Colonic mucosa (tissue), 4 donors: ENCODE measurements at places on chromosomes 2 and 18. TPM values are rescaled to one million over a fixed set of nuclear protein-coding genes. Genes with fewer than 3 reads are reported as not detected.

GRCh38 chr2:136334967-136335366 lies 217.0 kb upstream of the CXCR4 start:
- H3K4me1 ChIP-seq: no peaks in the 10 kb centered on the region
- no peak overlapping the region for H3K4me3 ChIP-seq
- no peaks in the 10 kb centered on the region for H3K36me3 ChIP-seq

DNA sequence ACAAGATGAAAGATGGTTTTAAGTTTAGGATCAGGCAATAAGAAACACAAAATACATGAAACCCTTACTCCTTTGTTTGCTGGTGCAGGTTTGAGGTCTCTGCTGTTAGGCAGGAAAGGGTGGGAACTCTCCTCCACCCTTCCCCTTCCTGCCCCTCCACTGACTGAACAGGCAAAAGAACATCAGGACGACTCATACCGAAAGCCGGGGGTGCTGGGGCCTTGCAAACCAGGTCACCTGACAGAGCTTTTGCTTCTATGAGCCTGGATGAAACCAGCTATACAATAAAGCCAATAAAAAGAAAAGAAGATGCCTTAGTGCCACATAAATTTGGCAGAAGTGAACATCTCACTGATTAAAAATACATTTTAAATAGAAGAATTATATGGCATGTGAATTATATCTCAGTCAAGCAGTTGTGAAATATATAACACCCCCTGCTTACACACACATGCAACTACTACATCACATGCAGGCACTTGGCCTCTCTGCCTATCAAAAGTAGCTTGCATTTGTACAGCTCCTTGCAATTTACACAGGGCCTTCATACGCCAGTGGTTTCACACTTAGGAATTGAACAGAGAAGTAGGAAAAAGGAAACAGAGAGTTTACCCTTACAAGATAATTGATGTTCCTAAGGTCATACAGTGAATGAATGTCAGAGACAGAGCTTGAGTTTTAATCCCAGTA lies 215.1 kb upstream of the TRIB2 start:
- H3K4me1 ChIP-seq: no peaks in the 10 kb centered on the region
- H3K27ac ChIP-seq: no peak overlapping the region
- no peaks in the 10 kb centered on the region for H3K36me3 ChIP-seq
- H3K4me3 ChIP-seq: no peak overlapping the region

- H3K36me3 ChIP-seq: no peaks in the 10 kb centered on the region
- no peak for DNase-seq
- no peaks in the 10 kb centered on the region for H3K4me1 ChIP-seq
- H3K27me3 ChIP-seq: no peaks in the 10 kb centered on the region
Measured at GRCh38 chr18:13246591-13246990, 28.0 kb downstream of the LDLRAD4 start.

- H3K4me1 ChIP-seq: peaks cover 13% of the 10 kb centered on the region
- no peak overlapping the region for H3K27ac ChIP-seq
- no peaks in the 10 kb centered on the region for H3K27me3 ChIP-seq
- no peak overlapping the region for H3K4me3 ChIP-seq
- DNase-seq: peak; percentile 70
Measured at GRCh38 chr2:55843096-55843993, 80.2 kb downstream of the EFEMP1 start.

GRCh38 chr2:102484310-102485061 lies 11.5 kb downstream of the SLC9A4 start:
- H3K27me3 ChIP-seq: no peaks in the 10 kb centered on the region
- no peak for DNase-seq
- H3K4me1 ChIP-seq: no peaks in the 10 kb centered on the region

- DNase-seq: no peak
- no peaks in the 10 kb centered on the region for H3K36me3 ChIP-seq
- no peak overlapping the region for H3K4me3 ChIP-seq
- no peaks in the 10 kb centered on the region for H3K27me3 ChIP-seq
- no peaks in the 10 kb centered on the region for H3K4me1 ChIP-seq
Measured at GRCh38 chr18:52963481-52963880, 623.5 kb downstream of the DCC start.

- H3K27ac ChIP-seq: no peak overlapping the region
- H3K27me3 ChIP-seq: no peaks in the 10 kb centered on the region
- H3K36me3 ChIP-seq: no peaks in the 10 kb centered on the region
- DNase-seq: peak; percentile 21
- no peaks in the 10 kb centered on the region for H3K4me1 ChIP-seq
- H3K4me3 ChIP-seq: no peak overlapping the region
Measured at GRCh38 chr2:125679903-125680302, 976.1 kb upstream of the GYPC start.

- no peaks in the 10 kb centered on the region for H3K4me1 ChIP-seq
- no peak for DNase-seq
- no peak overlapping the region for H3K4me3 ChIP-seq
- no peak overlapping the region for H3K27ac ChIP-seq
Measured at GRCh38 chr2:1715184-1716013, 28.9 kb downstream of the PXDN start.

CNOT9 gene
- total RNA-seq: 52.5 TPM

DOK6 gene
- 0.61 TPM for total RNA-seq

DNA sequence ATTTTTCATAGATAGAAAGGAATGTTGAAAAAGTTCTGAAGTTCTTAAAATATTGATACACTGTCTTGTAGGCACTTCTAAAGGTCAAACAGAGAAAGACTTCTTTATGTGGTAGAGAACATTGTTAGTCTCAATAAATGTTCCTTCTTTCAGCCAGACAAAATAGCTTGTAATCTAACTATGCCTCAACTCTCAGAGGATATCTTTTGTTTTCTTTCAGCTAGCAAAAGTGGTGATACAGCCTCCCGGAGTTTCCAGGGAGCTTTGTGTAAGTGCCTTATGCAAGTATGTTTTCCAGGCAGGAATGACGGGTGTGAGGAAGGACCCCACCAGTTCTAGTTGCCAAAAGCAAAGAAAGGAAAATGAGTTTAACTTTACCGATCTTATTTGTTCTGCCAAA lies 452.1 kb upstream of the ST6GAL2 start:
- no peaks in the 10 kb centered on the region for H3K4me1 ChIP-seq
- H3K4me3 ChIP-seq: no peak overlapping the region
- no peaks in the 10 kb centered on the region for H3K36me3 ChIP-seq
- H3K27ac ChIP-seq: no peak overlapping the region
- no peak for DNase-seq
- H3K27me3 ChIP-seq: no peaks in the 10 kb centered on the region

GRCh38 chr18:22829781-22830180 lies 103.3 kb upstream of the RBBP8 start:
- no peak overlapping the region for H3K4me3 ChIP-seq
- H3K36me3 ChIP-seq: no peaks in the 10 kb centered on the region
- H3K4me1 ChIP-seq: no peaks in the 10 kb centered on the region
- H3K27ac ChIP-seq: no peak overlapping the region

DNA sequence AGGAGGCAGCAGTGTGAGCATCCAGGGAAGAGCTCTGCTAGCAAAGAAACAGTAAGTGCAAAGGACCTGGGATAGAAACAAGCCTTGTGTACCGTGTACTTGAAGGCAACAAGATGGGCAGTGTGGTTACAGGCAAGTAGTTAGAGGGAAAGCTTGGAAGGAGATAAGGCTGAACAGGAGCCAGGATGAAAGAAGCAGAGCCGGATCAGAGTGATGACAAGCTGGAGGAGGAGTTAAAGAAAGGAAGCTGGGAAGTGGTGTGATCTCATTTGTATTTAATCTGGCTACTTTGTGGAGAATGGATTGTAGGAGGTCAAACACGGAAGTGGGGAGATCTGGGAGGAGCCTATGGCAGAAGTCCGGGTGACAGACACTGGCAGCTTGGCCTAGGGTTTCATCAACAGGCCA lies 44.7 kb upstream of the VPS54 start:
- no peak overlapping the region for H3K4me3 ChIP-seq
- H3K4me1 ChIP-seq: peaks cover 7% of the 10 kb centered on the region
- no peaks in the 10 kb centered on the region for H3K36me3 ChIP-seq
- peak overlapping the region; percentile 28 for H3K27ac ChIP-seq
- H3K27me3 ChIP-seq: no peaks in the 10 kb centered on the region
- DNase-seq: peak; percentile 52

GKN2 gene
- 0.32 TPM for total RNA-seq

DNAH7 gene
- 2.0 TPM for total RNA-seq

GRCh38 chr2:168253379-168253778 lies 6.0 kb upstream of the STK39 start:
- H3K36me3 ChIP-seq: no peaks in the 10 kb centered on the region
- no peak for DNase-seq
- no peaks in the 10 kb centered on the region for H3K27me3 ChIP-seq
- no peaks in the 10 kb centered on the region for H3K4me1 ChIP-seq
- H3K27ac ChIP-seq: no peak overlapping the region

EVX2 gene
- not detected for total RNA-seq

GRCh38 chr18:51162617-51163016 lies 34.9 kb downstream of the MEX3C start:
- no peaks in the 10 kb centered on the region for H3K36me3 ChIP-seq
- H3K4me3 ChIP-seq: no peak overlapping the region
- H3K27me3 ChIP-seq: no peaks in the 10 kb centered on the region
- H3K4me1 ChIP-seq: no peaks in the 10 kb centered on the region
- DNase-seq: no peak

KCNJ13 gene
- not detected for total RNA-seq

AMER3 gene
- total RNA-seq: 0.27 TPM

DNA sequence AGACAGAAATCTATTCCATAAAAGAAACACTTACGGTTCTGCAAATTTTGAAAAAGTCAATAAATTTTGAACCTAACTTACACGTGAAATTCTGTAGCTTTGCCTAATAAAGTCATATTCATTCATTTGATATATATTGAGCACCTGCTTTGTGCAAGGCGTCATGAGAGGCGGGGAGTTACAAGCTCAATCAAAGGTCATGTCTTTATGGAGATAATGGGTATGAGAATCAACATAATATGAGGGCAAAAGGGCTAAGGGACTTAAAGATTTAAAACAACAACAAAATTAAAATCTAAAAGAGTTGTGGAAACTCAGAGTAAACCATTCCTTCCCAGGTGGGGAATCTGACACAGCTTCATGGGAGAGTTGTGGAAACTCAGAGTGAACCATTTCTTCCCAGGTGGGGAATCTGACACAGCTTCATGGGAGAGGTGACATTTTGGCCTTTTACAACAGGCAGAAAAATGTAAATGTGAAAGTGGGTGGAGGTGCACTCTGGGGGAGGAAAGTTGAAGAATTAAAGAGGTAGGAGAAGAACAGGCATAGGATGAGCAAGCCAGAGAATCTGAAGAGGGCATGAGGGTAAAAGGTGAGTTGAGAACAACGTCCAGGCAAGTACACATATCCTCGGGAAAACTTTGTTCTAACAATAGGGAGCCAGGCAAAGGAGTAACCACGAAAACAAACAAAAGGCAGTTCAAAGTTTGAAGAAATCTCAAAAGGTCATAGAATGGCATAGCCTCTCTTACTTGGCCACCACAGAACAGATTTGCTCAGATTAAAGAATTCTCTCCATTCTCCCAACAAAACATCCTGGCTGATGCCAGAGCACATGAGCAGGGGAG lies 49.5 kb upstream of the CD226 start:
- no peak overlapping the region for H3K27ac ChIP-seq
- no peaks in the 10 kb centered on the region for H3K36me3 ChIP-seq

DNA sequence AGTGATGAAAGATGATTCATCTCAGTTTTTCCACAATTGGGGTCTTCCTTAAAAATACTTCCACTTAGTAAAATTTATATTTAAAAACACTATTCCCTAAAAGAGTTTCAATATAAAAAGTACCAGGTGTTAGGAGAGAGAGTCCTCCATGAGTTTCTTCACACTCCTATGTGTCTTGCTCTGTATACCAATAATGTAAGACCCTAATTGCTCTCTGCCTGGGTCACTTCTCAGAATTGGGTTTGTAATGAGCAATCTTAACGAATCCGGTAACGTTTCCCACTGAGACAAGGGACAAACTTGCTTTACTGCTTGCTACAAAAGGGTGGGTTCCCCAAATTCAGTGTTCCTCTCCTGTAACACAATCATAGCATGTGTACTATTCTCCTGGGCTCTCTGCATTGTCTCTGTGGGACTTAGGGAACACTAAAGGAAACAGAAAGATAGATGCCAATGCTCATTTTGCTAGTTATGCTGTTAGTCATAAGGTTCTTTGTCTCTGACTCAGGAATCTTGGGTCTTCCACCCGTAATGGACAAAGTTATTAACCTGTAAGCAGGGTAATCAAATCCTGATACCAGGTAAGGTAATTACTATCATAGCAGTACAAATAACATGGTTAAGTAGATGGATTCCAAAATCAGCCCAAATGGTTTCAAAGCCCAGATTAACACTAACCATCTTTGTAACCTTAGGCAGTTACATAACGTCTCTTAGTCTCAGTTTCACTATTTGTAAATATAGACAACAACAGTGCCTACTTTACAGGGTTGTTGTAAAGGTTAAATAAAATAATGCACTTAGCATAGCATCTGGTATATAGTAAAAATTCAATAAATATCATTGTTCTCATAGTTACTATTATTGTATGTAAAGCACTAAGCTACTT lies 46.3 kb downstream of the ITSN2 start:
- H3K27ac ChIP-seq: no peak overlapping the region
- DNase-seq: no peak
- H3K4me3 ChIP-seq: no peak overlapping the region

DNA sequence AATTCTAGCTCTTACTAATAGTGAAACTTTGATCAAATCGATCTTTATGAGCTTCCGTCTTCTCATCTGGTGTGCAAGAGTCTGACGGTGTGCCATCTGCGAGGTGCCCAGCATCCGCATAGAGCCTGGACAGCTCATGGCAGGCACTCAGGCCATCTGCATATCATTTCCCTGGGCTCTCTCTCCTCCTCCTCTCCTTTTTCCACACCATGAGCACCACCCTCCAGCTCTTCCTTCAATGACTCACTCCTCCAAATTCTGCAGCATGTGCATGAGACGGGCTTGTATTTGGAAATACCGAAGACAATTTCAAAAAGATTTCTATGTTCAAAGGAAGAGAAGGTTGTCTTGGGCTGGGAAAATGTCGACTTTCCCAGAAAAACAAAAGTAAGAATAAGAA lies 161.1 kb downstream of the CCBE1 start:
- H3K36me3 ChIP-seq: no peaks in the 10 kb centered on the region
- no peak overlapping the region for H3K27ac ChIP-seq
- no peaks in the 10 kb centered on the region for H3K4me1 ChIP-seq
- no peaks in the 10 kb centered on the region for H3K27me3 ChIP-seq
- no peak overlapping the region for H3K4me3 ChIP-seq
- DNase-seq: no peak

PIKFYVE gene
- 14.6 TPM for total RNA-seq

DNA sequence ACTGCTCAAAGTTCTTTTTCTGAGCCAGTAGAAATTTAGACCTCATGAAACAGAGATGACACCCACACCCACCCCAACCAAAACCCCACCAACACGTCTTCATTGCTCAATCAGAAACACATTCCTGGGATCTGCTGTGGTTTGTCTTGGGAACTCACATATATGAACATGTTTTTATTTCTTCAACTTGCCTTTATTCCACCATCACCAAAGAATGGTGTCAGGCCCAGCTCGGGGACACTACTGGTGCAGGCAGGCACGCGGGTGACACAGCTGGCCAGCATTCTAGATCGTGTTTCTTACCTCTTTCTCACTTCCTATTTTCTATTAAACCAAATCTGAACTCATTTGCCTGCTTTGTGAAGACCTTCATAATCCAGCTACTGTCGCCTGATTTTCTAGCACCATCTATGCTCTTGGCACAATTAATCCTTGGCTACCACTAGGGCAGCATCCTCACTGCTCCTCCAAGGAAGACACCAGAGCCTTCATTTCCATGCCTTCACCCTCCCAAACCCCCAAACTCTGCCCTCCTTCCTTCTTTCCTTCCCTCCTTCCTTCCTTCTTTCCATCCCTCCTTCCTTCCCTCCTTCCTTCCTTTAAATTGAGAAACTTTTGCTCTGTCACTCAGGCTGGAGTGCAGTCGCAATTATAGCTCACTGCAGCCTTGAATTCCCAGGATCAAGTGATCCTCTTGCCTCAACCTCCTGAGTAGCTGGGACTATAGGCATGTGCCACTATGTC lies 157.1 kb downstream of the BCL2 start:
- peaks cover 9% of the 10 kb centered on the region for H3K4me1 ChIP-seq
- no peaks in the 10 kb centered on the region for H3K27me3 ChIP-seq
- H3K27ac ChIP-seq: peak overlapping the region; percentile 71
- DNase-seq: no peak
